Mammary epithelial cell (primary cell): ENCODE measurements at places on chromosomes 12 and 14. TPM values are rescaled to one million over a fixed set of nuclear protein-coding genes. Genes with fewer than 3 reads are reported as not detected.
A peak's percentile ranks its signal among the peaks of the same experiment; 100 is the strongest.

GRCh38 chr12:122421821-122422729, at the start of gene CLIP1:
Gene CLIP1 (minus strand): TSS chr12:122422669. CDS start chr12:122380452, 42,217 bp downstream.
- DNase-seq = peak; percentile 68

TMPRSS12 gene
- not detected for total RNA-seq

DNA sequence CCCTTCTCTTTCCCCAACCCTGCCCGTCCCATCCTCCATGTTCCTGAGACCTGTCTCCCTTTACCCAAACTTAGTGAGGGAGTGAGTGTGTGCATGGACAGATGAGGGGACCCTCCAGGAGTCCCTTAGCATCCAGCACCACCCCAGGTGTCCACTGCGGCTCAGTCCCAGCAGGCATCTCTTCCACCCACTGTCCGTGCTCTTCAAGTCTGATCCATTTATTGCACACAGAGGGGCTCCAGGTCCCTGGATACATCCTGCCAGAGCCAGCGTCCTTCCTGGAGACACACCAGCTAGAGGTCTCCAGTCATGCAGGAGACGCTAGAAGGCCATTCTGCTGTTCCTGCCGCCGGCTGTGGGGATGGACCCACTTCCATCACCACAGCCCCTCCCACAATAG, 239.2 kb downstream of the ADGRD1 start:
- DNase-seq = no peak

DNA sequence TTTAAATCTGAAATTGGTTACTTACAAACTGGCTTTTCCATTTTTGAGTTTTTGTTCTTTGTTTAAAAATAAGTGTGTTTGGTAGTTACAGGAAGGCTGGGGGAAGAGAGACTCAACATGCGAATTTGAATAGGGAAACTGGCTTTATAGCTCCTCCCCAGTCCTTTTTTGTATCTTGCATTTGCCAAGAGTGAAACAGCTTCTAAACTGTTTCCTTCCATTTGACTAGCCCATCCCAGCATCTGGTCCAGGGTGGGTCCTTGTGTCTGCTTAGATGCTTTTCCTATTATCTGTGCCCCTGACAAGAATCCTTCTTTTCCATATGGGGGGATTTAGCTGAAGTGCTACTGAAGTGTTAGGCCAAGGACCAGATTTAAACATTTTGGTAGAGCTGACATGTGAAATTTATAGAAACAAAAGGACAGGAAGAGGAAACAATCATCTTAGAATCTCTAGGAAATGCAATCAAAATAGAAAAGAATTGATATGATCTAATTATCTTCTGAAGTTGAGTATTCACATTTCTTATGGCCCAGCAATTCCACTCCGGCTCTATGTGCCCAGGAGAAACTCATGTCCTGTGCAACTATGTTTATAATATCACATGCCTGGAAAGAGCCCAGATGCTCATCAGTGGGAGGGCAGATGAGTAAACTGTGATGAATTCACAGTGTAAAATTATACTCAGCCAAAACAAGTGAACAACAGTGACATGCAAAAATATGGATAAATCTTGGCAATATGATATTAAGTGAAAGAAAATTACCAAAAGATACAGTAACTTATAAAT, 7.4 kb downstream of the SMOC1 start:
- peak; percentile 80 for DNase-seq

DNA sequence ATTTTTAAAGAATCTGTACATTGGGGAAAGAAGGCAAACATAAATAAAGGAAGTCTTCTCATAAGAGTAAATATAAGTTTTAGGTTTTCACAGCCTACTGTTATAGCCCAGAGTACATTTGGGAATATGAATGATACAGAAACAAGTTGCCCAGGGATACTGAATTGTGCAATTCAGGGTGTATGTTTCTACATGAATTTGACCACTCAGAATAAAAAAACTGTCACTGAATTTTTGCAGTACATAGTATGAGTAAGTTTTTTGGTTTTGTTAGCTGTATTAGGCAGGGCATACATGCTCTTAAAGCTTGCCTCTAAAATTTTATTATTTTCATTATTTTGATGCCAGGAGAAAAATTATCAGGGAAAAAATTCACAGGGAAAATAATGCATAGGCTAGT, 6.6 kb upstream of the PCNX4 start:
- peak; percentile 68 for DNase-seq

INSM2 gene
- not detected in 2 replicates for total RNA-seq
